ENCODE measurements at places on chromosomes 1 and 21.

DNA sequence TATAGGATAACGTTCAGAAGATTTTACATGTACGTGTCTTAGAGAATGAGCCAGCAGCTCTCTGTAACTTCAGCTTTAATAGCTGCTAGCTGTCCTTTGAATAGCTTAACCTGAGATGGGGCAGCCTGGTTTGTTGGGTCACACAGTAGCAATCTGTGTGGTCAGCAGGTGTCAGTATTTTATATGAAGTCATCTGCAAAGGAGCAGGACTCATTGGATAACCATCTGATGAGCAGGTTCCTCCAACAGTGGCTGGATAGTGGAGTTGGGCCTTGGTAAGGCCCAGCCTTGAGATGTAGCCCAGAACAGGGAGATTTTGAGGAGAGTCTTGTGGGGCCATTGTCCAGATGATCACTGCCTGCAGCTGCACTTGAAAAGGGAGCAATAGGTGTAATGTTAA, 6.4 kb downstream of the GSTM5 start:
- DNase-seq, result no peak

- no peak for DNase-seq
These were observed 35.0 kb downstream of the ARHGEF10L start for GRCh38 chr1:17574516-17574915.

DNA sequence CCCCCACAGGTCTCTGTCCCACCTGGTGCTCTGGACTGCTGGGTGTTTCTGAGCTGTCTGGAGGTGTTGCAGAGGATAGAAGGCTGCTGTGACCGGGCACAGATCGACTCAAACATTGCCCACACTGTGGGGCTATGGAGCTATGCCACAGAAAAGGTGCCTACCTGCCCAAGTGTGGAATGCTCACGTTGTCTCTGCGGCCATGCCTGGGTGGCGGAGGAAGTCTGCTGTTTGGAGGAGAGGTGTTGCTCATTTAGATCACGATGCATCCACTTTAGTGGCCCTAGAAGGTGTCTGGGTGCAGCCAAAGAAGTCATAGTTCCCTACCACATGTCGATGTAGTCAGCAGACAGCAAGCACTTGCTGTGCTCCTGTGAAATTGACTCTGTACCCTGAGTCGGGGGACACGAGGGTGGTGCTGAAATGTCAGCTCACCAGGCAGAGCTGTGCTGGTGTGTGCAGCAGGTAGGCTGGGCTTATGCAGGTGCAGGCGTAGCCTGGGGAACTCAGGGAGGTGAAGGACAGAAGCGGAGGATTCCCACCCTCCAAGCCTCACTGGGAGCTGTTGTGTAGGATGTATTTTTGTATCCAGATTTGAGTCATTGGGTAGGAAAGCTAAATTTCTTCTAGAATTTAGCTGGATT, 32.8 kb upstream of the PWP2 start:
- no peak for DNase-seq

DNA sequence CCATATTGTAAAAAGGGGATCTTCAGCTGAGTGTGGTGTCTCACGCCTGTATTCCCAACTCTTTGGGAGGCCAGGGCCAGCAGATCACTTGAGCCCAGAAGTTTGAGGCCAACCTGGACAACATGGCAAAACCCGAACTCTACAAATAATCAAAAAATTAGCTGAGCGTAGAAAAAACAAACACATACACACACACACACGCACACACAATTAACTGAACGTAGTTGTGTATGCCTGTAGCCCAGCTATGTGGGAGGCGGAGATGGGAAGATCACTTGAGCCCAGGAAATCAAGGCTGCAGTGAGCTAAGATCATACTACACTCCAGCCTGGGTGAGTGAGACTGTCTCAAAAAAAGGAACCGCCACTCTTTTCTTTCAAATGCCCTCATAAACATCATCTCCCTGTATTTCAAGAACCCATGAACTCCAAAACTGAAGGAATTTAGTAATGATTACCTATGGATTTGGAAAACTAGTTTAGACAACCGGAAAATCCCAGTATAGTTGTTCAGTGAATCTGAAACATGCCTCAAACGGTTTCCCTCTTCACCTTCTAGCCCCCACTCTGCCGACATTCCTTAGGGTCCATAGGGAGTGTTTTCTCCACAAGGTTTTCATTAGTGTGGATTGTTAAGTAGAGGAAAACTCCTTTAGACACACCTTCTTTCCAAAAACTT, 4.5 kb downstream of the TXNIP start:
- DNase-seq, result no peak

- no peak for DNase-seq
These were observed 23.8 kb downstream of the IER5 start for GRCh38 chr1:181112071-181112929.
